ENCODE measurements at places on chromosomes 12 and 14.

DNA sequence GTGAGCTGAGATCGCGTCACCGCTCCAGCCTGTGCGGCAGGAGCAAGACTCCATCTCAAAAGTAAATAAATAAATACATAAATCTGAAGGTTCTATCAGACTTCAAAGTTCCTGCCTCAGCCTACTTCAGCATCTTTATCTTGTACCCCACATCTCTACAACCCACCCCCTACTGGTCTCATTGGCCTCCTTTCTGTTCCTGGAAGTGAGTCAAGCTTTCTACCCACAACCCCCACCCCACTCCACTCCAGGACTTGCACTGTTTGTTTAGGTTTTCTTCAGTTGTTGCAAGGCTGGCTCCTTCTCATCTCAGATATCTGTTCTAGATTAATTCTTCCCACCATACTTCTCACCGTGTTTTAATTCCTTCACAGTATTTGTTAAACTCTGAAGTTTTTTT, 714 bp upstream of the PSMC6 start:
- no peak for DNase-seq

DNA sequence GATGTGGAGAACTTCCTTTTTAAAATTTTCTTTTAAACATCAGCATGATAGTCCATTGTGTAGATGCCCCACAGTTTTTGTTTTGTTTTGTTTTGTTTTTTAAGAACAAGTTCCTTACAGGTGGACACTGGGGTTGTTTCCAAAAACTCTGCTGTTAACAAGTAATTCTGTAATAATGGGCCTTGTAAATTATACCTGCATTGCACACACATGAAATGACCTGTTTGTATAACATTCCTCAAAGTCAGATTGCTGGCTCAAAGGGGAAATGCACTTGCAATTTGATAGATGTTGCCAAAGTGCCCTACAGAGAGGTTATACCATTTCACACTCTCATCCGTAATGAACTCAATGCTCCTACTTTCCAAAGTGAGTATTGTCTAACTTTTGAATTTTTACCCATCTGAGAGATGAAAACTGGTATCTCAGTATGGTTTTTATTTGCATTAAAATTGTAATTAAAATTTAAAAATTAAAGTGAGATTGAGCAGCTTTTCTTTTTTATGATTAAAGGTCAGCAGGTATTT, 89.2 kb downstream of the SPPL3 start:
- no peak for DNase-seq

GRCh38 chr14:83312511-83312910, 1778.9 kb upstream of the SEL1L start:
- DNase-seq: no peak

- no peak for DNase-seq
Observed at GRCh38 chr12:66050610-66051009, 79.9 kb downstream of the LLPH start.

GRCh38 chr12:48013287-48013686, 9.0 kb upstream of the COL2A1 start:
- no peak for DNase-seq

- DNase-seq: no peak
Observed at GRCh38 chr12:132740313-132740646, 21.4 kb downstream of the ANKLE2 start.

- DNase-seq: no peak
Observed at GRCh38 chr14:95406756-95407277, 87.1 kb upstream of the CLMN start.

DNA sequence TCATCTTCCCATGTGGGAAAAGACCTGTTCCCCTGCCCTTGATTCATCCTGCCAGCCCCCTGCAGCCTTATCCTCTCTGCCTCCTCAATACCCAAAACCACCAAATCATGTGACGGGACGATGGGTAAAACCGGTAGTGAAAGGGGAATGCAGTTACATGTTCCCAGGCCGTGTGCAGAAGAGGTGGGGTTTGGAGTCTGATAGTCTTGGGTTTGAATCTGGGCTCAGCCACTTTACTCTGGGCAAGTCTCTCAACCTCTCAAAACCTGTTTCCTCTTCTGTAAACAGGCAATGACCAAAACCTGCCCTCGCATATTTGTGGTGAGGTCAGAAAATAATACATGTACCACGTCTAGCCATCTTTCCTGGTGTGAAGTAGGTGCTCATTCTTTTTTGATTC, 123.0 kb downstream of the PLXNC1 start:
- DNase-seq: no peak

- DNase-seq: no peak
Observed at GRCh38 chr12:107467716-107468115, 217.9 kb upstream of the PWP1 start.

DNA sequence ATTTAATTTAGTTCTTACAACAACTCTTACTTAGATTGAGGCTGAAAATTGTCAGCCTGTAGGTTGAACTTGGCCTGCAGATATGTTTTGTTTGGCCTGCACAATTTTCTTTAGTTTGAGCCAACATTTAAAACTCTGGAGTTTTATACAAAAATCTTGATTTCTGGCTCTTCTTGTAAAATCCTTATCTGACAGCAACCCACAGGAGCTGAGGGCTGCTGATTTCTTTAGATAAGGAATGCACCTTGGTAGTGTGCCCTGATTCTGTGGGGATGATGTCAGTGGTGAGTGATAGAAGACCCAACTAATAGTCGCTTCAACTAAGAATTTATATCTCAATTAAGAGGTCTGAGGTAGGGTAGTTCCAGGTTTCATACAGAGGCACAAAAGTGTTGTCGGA, 49.5 kb downstream of the SOCS2 start:
- DNase-seq: no peak

DNA sequence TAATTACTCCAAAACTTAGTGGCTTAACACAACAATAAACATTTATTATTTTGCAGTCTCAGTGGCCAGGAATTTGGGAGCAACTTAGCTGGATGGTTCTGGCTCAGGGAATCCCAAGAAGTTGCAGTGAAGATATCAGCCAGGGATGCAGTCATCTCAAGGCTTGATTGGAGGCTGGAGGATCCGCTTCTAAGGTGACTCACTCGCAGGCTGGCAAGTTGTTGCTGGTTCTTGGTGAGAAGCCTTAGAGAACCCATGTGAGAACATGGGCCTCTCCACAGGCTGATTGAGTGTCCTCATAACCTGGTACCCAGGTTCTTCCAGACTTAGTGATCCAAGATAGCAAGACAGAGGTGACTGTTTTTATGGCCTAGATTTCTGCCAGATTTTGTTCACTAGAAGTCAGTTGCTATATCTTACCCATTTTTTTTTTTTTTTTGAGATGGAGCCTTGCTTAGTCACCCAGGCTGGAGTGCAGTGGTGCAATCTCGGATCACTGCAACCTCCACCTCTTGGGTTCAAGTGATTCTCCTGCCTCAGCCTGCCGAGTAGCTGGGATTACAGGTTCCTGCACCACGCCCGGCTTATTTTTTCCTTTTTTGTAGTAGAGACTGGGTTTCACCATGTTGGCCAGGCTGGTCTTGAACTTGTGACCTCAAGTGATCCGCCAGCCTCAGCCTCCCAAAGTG, 32.5 kb downstream of the BRMS1L start:
- no peak for DNase-seq

DNA sequence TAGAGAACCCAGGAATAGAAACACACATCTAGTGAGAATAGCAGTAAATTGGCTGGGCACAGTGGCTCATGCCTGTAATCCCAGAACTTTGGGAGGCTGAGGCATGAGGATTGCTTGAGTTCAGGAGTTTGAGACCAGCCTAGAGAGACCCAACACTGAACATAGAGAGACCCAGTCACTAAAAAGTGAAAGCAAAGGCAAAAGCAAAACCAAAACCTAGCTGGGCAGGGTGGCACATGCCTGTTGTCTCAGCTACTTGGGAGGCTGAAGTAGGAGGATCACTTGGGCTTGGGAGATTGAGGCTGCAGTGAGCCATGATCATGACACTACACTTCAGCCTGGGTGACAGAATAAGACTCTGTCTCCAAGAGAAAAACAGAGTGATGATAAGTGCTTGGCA, 37.5 kb upstream of the MIS18BP1 start:
- DNase-seq: no peak

DNA sequence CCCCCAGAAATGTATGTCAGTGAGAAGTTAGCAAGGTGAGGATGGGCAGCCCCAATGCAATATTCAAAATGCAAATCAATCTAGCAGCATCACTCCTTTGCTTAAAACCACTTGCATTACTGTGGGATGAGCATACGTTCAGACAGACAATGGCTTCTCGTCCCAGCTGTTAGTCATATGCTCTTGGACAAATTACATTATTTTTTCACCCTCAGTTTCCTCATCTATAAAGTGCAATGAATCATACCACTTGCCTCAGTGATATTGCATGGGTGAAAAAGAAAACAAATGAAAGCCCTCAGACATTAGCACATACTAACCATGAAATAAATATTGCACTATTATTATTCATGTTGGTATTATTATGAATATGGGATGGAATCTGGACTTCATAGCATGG, 132.3 kb downstream of the C12orf75 start:
- no peak for DNase-seq

DNA sequence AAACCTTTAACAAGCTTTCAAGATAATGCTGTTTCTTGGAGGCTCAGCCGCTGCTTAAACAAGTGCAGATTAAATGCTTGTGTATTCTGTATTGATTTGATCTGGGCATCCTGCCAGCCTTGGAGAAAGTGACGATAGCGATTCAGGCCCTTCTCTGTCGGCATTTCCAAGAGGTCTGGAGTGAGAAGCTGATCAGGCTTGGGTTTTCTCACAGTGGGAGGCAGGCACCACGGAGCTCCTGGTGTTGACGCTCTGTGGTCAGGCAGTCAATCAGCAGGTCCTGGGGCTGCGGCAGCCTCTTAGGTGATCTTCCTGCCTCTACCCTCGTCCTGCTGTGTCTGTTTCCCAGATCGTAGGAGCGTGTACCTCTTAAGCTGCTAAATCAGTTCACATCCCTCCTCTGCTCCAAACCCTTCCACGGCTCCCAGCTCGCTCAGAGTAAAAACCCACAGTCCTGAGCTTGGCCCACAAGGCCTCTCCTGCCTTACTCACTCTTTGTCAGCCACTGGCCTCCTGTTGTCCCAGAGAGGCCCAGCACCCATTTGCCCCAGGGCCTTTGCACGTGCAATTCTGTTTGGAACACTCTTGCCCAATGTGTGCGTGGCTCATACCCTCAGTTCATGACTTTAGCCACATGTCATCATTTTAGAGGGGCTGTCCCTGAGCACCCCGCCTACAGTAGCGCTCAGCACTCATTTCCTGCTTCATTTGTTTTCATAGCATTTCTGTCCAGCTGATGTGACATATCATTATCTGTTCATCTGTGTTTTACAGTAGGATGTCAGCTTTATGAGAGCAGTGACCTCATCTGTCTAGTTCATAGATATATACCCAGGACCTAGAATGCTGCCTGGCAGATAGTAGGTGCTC, 155.4 kb downstream of the AACS start:
- peak; percentile 22 for DNase-seq

GRCh38 chr12:104866291-104866690, 91.8 kb downstream of the SLC41A2 start:
- no peak for DNase-seq

DNA sequence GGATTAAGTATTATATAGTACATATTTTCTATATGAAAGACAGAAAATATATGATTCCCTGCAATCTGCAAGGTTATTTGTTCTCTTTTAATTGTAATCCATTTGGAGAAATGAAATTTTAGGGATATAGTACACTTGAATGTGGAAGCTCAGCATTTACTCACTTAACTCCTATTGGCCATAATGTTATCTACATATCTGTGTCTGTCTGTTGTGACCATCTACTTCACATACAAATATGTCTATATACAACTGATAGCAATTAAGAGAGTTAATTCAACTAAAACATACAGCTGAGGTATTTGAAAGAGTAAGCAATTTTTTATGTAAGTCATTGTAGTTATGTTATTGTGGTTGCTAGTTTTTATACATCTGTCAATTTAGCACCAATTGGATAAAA, 12.9 kb downstream of the FOXG1 start:
- DNase-seq: no peak

DNA sequence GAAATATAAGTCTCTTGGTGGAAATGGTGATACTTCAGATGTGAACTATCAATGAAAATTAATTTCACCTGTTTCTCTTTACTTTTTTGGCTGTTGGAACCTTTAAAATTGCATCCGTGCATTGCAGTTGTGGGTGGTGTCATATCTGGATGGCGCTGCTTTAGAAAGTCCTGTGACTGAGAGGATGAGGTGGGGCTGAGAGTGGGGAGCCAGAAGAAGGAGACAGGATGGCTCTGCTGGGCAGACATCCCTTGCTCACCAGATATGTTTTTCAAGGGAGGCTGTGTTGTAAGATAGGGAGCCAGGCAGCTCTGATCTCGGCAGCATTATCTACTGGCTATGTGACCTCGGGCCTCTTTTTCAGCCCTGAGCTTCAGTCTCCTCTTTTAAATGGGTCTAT, 12.7 kb downstream of the ASB2 start:
- no peak for DNase-seq

GRCh38 chr14:23137192-23137812, 18.2 kb upstream of the CEBPE start:
- DNase-seq: no peak

DNA sequence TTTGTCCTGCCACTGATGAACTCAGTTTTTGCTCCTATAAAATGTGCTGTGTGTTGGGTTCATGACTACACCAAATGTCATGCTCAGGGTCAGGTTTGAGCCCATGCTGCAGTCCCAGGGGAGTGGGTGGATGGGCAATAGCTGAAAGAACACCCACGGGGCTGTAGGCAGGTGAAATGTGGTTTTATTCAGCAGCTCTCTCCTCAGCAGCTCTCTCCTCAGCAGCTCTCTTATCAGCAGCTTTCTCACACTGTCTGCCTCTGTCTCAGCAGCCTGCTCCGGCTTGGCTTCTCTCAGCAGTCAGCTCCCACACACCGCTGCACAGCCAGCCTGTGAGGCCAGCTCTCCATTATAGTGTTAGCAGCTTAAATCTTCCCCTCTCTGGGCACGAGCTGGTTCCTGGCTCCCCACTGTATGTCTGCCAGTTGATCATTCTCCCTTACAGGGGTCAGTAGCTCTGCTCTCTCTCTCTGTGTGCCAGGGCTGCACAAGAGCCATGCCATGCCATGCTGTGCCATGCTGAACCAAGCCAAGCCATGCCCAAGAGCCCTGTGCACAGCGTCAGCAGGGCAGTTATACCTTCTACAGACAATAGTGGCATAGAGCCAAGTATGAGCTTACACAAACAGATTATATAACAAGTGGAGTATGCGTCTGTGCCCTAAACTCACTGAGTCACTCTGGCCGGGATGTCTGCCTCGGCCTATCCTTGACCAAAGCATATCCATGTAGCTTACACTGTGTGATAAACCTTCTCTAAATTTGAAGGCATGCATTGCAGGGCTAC, 303.3 kb upstream of the TMPO start:
- DNase-seq: peak; percentile 21

GRCh38 chr12:108814462-108815211, 42.7 kb downstream of the SSH1 start:
- no peak for DNase-seq

GRCh38 chr14:87312169-87312893, 680.7 kb downstream of the GALC start:
- no peak for DNase-seq

DNA sequence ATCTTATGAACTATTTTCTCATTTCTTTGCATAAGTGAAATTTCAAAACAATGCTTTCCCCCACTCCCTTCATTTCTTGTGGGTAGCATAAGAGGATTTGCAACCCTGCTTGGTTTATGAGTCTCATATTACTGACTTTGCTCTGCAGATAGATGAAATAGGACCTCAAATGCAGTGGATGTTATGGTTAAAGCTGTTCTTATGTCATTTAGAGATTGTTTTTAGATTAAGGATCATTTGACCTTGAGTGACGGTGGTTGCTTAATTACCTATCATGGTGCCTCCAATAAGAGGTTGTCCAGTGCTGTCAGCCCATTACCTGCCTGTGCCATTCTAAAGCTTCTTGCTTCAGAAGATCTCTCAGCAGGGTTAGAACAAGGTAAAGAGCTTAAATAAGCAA, 351.4 kb upstream of the ATP2B1 start:
- DNase-seq: no peak

GRCh38 chr12:5716201-5716600, 228.9 kb downstream of the ANO2 start:
- no peak for DNase-seq

Measured in retina (tissue), 1 donor.